RCC 7860 (cell line): ENCODE measurements at places on chromosomes 1 and 21.

- DNase-seq = no peak
These were observed 27.3 kb downstream of the KCNQ4 start for GRCh38 chr1:40810927-40811326.

DNA sequence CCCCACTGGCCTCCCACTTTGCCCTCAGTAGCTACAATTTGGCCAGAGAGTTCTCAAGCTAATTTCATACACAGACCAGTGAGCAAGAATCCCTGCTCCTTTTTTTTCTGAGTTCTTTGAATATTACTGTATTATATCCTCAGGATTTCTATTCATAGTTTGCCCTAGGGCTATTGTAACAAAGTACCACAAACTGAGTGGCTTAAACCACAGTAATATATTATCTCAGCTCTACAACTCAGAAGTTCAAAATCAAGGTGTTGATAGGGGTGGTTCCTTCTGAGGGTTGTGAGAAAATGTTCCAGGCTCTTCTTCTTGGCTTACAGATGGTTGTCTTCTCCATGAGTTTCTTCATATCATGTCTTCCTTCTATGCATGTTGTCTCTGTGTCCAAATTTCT, 289.4 kb upstream of the ESRRG start:
- DNase-seq = no peak

- DNase-seq = no peak
These were observed 6.9 kb downstream of the ADGRB2 start for GRCh38 chr1:31757204-31757679.

- peak; percentile 70 for DNase-seq
These were observed 54.5 kb upstream of the RAP1A start for GRCh38 chr1:111565079-111565478.

- DNase-seq = no peak
These were observed 722 bp downstream of the TUT4 start for GRCh38 chr1:52552236-52552504.

GRCh38 chr1:237528545-237528944, 362.2 kb downstream of the ZP4 start:
- DNase-seq = no peak
